Activated CD4-positive, CD25-positive, alpha-beta regulatory T cell treated with anti-CD3 and anti-CD28 coated beads, Interleukin-2, amount 50 U/mL, for 16 hours (primary cell): ENCODE measurements at places on chromosomes 1 and 21.

DNA sequence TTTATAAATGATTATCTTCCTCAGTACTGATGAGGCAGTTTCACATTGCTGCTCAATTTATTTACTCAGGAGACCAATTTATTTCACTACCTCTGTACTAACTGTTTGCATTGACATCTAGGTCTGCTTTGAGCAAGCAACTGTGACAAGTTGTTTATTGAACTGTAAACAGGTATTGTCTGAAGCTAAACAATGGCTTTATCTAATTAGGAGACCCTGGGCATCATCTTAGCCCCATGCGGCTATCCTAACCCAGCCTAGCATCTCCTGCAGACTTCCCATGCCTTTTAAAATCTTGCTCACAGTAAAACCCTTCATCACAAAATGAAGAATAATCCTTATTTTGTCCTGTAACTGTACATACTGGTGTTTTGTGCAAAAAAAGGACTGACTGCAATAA lies 348.2 kb downstream of the RWDD3 start:
- no peak for DNase-seq

- DNase-seq: no peak
Observed at GRCh38 chr1:156439036-156439776, 61.4 kb downstream of the MEF2D start.

DNA sequence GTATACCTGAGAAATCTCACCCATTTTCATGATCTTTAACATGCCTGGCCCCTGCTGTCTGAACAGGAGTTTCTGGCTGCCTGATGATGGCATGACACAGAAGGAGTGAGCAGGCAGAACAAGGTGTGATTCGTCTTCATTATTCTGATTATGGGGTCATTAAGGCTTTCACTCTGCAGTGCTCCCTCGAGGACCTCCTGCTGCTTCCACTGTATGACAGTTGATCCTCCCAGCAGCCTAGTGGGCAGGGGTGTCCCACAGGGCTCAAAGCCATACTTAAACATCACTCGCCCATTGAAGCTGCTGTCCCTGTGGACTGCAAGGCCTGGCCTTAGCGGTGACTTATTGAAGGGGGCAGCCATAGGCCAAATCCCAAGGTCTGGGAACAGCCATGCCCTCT lies 12.7 kb upstream of the PARS2 start:
- DNase-seq: no peak

GRCh38 chr1:11169202-11169601 lies 20.0 kb upstream of the ANGPTL7 start:
- DNase-seq: no peak

DNA sequence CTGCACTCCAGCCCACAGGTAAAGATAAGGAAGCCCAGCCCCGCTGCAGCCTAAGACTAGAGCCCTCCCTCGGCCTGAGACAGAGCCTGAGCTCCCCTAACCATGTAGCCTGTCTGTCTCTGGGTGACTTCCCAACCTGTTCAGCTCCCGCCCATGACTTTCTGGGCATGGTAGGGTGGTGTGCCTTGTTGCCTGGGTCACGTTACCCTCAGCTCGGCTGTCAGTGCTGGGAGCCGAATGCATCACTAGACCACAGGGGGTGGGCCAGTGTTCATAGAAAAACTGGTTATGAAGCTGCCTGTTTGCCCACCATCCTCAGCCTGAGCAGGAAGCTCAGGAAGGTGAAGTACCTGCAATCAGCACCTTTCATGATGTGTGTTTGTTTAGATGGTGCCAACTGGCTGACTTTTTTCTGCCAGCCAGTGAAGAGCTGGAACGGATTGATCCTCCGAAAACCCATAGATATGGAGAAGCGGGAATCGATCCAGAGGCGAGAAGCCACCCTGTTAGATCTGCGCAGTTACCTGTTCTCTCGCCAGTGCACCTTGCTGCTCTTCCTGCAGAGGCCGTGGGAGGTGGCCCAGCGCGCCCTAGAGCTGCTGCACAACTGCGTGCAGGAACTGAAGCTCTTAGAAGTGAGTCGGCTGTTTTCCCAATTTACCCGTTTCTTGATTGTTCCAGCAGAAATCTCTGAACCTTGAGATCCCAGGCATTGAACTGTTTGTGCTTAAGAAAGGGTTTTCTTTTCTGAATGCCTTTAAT lies 43.9 kb upstream of the PWP2 start:
- no peak for DNase-seq

DNA sequence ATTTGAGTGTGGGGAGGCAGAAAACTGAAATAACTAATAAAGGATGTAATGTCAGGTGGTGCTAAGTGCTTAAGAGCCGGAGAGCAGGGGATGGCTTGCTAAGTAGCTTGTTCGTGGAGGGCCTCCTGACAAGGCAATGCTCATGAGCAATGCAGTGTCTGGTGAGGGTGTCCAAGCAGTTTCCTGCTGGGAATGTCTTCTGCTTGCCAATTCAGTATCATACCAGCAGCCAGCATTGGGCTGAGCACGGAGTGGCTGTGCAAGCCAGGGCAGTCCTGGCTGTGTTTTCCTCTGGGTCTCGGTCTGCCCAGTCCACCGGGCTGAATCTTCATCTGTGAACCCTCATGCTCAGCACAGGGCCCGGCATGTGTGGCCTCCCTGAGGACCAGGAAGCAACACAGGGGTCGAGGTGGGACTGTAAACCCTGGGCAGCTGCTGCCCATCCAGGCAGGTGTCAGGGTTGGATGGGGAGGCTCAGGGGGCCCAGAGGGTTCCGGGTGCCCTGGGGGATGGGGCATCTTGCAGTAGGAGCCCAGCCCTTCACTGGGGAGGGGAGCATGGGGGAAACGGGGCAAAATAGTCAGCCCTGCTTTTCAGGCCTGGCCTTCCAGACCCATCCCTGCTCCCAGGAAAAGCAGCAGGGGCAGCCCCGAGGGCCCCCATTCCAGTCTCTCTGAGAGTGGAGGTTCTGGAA lies 27.5 kb downstream of the EDN2 start:
- DNase-seq: no peak
